NCI-H2171 (cell line): ENCODE measurements at places on chromosomes 2 and 18.

DNA sequence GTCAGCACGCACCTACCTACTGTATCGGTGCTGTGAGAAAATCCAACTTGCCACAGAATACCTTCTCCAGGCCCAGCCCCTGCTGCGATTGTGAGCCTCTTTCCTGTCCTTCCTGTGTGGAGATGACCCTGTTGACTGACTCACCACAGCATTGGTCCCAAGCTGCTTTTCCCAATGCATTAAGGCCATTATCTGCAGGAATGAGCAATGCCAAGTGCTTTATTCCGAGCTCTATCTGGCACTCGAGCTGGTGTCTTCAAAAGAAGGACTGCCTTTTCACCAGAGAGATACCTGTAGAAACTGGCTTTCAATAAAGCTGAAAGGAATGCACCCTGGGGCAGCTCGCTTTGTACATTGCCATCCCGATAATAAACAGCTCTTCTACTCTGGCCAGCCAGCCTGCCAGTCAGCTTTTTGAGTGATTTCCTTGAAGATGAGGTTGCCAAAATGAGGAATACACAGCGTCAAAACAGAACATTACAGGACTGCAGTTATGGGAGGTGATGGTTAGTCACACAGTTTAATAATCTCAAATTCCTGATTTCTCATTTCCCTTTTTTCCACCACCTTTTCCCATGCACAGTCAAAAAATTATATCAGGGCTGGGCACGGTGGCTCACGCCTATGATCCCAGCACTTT is 8.3 kb upstream of the RNF103 start:
- DNase-seq = no peak

- DNase-seq = no peak
Observed at GRCh38 chr2:46967990-46968647, 52.5 kb upstream of the MCFD2 start.

- no peak for DNase-seq
Observed at GRCh38 chr2:239443666-239444567, 43.1 kb upstream of the HDAC4 start.

GRCh38 chr2:191571163-191571769 is 106.7 kb upstream of the NABP1 start:
- no peak for DNase-seq

- DNase-seq = no peak
Observed at GRCh38 chr2:142220901-142221300, 90.1 kb upstream of the LRP1B start.

- no peak for DNase-seq
Observed at GRCh38 chr18:47815486-47816270, 114.8 kb downstream of the SMAD2 start.

DNA sequence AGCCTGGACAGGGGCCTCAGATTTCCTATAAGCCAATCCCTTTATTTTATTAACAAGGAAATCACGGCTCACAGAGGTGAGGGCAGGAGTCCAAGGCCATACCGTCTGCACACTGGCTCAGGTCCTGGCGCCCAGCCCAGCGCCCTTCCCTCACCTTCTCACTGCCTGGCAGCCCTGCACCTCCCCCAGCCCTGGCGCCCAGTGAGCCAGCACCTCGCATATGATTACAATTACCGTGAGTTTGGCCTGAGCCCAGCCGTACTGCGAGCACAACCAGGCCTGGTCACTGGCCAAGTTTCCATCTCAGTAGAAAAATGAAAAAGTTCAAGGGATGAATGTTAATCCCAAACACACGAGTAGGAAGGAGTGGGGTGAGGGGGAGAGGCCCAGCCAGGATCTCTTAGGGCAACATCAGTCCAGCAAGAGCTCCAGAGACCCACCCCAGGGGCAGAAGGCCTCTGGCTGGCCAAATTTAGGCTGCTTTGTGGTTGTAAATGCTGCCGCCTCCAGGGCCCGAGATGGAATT is 68.4 kb downstream of the MCFD2 start:
- no peak for DNase-seq

- DNase-seq = no peak
Observed at GRCh38 chr2:117071556-117072102, 742.9 kb upstream of the DDX18 start.

DNA sequence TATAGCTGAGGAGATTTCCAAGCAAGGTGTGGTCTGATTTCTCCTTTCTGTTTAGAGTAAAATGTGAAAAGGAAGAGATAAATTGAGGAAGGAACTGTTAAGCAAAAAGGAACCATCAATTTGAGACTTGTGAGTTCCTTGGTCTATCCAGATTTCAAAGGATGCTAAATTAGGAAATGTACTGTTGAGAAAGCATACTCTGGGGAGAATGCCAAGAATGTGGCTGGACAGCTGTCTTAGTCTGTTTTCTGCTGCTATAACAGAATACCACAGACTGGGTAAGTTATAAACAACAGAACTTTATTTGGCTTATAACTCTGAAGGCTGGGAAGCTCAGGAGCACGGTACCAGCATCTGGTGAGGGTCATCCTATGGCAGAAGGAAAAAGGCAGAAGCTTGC is 1097.2 kb downstream of the TDRD15 start:
- no peak for DNase-seq

DNA sequence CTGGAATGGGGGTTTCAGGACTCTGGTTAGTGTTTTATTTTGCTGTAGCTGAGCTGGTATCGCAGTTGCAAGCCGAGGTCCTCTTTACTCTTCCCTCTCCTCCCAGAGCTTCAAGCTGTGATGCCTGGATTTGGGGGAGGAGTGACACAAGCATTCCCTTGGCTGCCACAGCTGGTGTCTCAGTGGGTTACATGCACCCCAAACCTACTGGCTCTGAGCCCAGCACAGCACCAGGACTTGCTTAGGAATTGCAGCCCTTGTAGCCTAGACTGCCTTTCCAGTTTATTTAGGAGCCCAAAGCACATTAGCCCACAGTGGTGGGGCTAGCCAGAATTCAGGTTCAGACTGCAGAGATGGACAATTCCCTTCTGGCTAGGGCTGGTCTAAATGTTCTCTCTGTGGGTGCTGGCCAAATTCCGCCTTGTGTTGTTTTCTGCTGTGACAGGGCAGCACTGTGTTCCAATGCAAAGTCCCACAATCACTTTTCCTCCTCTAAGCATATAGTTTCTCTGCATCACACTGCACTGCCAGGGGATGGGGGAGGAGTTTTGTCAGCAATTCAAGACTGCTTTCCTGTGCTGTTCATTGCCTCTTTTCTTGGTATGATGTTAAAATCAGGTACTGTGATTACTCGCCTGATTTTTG is 122.8 kb downstream of the SLC4A10 start:
- no peak for DNase-seq

GRCh38 chr18:13218368-13218991 is at the start of gene LDLRAD4:
Gene LDLRAD4, plus strand, starts transcription at chr18:13218760.
- peak; percentile 20 for DNase-seq

DNA sequence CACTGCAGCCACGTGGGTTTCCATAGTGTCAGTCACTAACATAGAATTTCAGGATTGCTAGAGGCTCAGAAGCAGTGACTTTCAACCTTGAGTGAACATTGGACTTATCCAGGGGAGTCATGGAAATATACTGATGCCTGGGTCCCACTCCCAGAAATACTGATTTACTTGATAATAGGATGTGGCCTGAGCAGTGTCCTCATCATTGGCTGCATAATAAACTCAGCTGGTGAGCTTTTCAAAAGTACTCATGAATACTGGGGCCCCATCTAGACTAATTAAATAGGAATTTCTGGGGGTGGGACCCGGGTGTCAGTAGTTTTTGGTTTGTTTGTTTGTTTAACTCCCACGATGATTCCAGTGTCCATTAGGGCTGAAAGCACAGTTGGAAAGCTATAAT is 141.4 kb downstream of the COL4A4 start:
- DNase-seq = no peak

GRCh38 chr2:156445296-156446220 is 9.4 kb downstream of the GPD2 start:
- DNase-seq = no peak

GRCh38 chr2:219965287-219966194 is 338.1 kb downstream of the SLC4A3 start:
- no peak for DNase-seq

DNA sequence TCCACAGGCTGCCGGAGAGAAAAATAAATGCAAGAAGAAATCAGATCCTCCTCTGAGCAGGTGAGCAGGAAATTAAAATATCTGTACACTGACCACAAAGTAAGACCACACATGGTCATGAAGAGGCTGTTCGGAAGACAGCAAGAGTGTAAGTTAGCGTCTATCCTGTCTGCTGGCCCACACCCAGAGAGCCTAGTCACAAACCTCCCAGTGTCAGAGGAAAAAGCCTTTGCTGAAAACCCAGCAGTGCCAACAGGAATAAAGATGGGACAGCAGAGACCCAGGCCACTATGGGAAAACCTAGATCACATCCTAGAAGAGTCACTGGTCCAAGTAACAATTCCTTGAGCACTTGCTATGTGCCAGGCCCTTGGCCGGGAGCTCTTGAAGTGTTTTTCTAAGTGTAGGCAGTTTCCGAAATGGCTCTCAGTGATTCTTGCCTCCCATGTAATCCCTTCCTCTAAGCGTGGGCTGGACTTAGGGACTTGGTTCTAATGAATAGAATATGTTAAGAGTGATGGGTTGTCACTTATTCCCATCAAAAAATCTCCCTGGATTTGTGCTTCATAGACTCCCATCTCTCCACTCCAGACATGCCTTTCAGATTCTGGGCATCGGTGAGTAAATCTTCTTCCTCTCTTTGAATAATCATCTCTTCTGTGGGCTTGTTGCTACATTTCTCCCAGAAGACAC is 110.9 kb upstream of the PKDCC start:
- DNase-seq = no peak

DNA sequence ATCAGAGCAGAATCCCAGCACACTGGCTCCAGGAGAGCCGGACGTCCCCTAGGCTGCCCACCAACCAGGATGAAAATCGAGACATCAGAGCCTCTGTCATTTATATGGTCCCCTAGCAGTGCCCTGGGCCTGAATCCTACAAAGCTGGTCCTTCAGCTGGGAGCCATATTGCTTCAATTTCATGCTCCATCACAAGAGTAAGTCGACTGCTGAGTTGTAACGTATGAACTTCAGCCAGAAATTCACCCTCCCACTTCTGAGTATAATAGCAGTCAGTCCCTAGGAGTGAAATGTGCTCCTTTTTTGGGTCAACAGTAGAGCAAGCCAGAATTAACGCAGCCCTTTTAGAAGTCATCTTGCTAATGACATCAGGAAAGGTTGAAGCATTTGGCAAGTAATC is 126.4 kb downstream of the CCBE1 start:
- DNase-seq = no peak
